ENCODE measurements at places on chromosomes 3 and 15. TPM values are rescaled to one million over a fixed set of nuclear protein-coding genes. Genes with fewer than 3 reads are reported as not detected.

Gene SUSD5
- total RNA-seq, result 4.1 TPM

Gene PLSCR4
- 4.6 TPM for total RNA-seq

Gene SLC27A2
- 26.4 TPM for total RNA-seq

Gene LXN
- 68.9 TPM for total RNA-seq

Gene TRANK1
- total RNA-seq, result 3.1 TPM

Gene CYP1A1
- 2.0 TPM for total RNA-seq

Gene ADIPOQ
- not detected for total RNA-seq

Gene SRGAP3
- 0.89 TPM for total RNA-seq

Gene TICRR
- total RNA-seq, result 14.0 TPM

Gene RAMAC
- total RNA-seq, result 61.3 TPM

Gene OGG1
- 17.5 TPM for total RNA-seq

Gene CD200R1
- total RNA-seq, result 0.09 TPM

Gene EXOG
- total RNA-seq, result 31.5 TPM

Gene FGF12
- total RNA-seq, result 0.61 TPM

Gene MAGI1
- total RNA-seq, result 4.5 TPM

Gene FEZF2
- not detected for total RNA-seq

Gene TMEM212
- total RNA-seq, result not detected

Gene ALAS1
- total RNA-seq, result 57.0 TPM

Gene GABRB3
- 86.1 TPM for total RNA-seq

Gene SCN5A
- total RNA-seq, result 0.70 TPM

Gene SERPINI2
- total RNA-seq, result not detected

Gene BSN
- total RNA-seq, result 0.13 TPM

Gene CPN2
- total RNA-seq, result not detected

Gene LRRIQ4
- not detected for total RNA-seq

Gene NT5DC2
- 109 TPM for total RNA-seq

Gene IL17RB
- 0.94 TPM for total RNA-seq

Gene HGD
- 17.6 TPM for total RNA-seq

Gene CCDC54
- not detected for total RNA-seq

Gene CAPN3
- total RNA-seq, result not detected

Gene BCL2A1
- total RNA-seq, result 18.4 TPM

Gene PTPRG
- total RNA-seq, result 2.3 TPM

Gene LRIG1
- total RNA-seq, result 4.8 TPM

Gene ANKUB1
- total RNA-seq, result not detected

Gene RHOV
- total RNA-seq, result 4.1 TPM

Gene KLHL40
- not detected for total RNA-seq

Gene CPA3
- not detected for total RNA-seq

Gene IL16
- total RNA-seq, result not detected

Gene MEF2A
- 13.2 TPM for total RNA-seq

Gene MUC20
- 0.56 TPM for total RNA-seq

Gene ATP13A3
- 25.5 TPM for total RNA-seq

Gene GOLGA8M
- not detected for total RNA-seq

Gene PPP1R14D
- 0.32 TPM for total RNA-seq

Gene AHSG
- total RNA-seq, result 0.11 TPM

Gene GOLGA8J
- total RNA-seq, result not detected

Gene HDC
- total RNA-seq, result 0.16 TPM
